ENCODE measurements at places on chromosomes 6 and 20. TPM values are rescaled to one million over a fixed set of nuclear protein-coding genes. Genes with fewer than 3 reads are reported as not detected.

DNA sequence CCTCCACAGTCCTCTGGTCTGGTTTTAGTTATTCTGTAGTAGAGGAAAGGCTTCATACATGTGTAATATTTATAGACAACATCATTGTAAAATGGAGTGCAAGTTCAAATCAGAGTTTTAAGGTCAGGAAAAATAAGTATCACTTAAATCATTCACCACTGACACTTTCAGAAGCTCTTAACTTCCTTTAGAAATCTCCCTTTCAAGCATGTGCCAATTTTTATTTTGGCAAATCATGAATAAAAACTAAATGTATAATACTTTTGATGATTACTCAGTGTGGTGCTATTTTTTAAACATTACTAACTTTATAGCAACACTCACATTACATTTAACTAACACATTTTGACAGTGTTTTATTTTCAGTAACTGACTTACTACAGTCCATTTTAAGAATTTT is 112.2 kb downstream of the OGFRL1 start:
- no peak for DNase-seq

DNA sequence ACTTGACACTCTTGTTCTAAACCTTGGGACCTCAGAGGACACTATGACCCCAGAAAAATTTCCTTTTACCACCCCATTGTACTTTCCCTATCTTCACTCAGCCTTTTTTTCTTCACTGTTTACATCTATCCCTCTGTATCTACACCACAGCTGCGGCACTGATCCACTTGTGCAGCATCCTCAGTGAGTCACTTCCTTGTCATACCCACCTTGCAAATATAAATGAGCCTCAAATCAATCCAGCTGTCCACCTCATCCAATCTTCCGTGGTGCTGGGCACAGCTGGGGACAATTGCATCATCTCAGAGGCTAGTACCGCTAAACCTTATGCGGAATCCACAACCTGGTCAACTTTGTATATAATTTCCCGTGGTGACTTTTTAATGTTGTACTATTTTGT is 710.5 kb downstream of the QKI start:
- DNase-seq: no peak

GRCh38 chr6:127103482-127103881 is 15.0 kb upstream of the RSPO3 start:
- DNase-seq: no peak

The PACSIN1 gene
- total RNA-seq: not detected

The RIPPLY2 gene
- total RNA-seq: not detected

The TMEM14C gene
- 206 TPM for total RNA-seq

DNA sequence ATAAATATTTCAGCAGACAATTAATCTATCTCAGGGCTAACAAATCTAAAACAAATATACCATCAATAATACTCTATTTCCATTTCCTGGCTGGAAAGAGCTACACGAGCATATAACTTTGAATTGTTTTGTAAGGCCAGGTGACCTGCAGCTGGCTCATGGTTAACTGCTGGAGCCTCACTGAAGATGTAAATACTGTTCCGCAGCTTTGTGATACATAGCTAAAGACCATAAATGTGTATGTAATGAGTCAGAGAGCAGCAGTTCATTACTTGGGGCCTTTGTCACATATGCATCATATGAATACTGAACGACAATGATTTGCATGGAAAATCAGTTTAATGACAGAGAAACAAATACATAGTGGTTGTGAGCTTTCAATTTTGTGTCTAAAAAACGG is 109.4 kb upstream of the CCN2 start:
- DNase-seq: no peak

All from glomerular endothelial cell (primary cell).